ENCODE measurements at places on chromosomes 1 and 21.
A peak's percentile ranks its signal among the peaks of the same experiment; 100 is the strongest.

GRCh38 chr1:53334781-53335180 is 6.9 kb upstream of the LRP8 start:
- no peak for DNase-seq

- peak; percentile 60 for DNase-seq
Measured at GRCh38 chr1:167554028-167554779, 642 bp upstream of the CREG1 start.

- DNase-seq, result no peak
Measured at GRCh38 chr1:167161242-167161641, 59.4 kb upstream of the POU2F1 start.

GRCh38 chr1:79362470-79362869 is 355.9 kb upstream of the ADGRL4 start:
- no peak for DNase-seq

DNA sequence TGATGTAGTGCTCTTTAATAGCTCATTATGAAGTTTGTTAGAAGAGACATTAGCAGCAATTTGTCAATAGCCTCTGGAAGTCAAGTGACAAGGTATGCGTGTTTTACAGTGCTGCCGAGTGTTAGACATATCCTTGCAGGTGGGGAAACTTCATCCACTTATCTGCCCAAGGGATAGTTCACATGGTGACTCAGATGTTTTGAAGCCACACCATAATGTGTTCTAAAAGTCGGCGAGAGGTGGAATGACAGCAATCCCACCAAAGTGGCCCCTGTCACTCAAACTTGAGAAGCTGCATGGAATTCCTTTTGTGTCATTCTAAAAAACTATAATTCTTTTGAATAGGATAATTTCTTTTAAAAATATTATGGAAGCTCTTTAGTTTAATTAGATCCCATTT is 98.1 kb downstream of the RUNX1 start:
- DNase-seq, result no peak

DNA sequence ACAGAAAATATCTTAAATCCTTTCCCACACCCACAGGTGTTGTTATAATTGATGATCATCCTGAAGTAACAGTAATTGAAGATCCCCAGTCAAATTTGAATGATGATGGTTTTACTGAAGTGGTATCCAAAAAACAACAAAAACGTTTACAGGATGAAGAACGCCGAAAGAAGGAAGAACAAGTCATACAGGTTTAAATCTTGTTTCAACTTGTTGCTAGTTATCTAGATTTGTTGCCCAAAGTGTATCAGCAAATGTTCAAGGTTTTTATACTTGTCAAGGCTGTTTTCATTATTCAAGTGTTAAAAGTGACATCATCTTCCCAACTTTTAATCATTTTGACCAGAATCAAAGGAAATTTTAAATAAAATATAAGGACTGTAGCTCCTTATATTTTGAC is 64.7 kb downstream of the PRRC2C start:
- DNase-seq, result no peak
